ENCODE measurements at places on chromosomes 16 and 17.

GRCh38 chr17:40722241-40722640, 18.7 kb upstream of the KRT24 start:
- DNase-seq = no peak

- peak; percentile 89 for DNase-seq
Observed at GRCh38 chr17:7589204-7589868, 558 bp downstream of the SOX15 start.

DNA sequence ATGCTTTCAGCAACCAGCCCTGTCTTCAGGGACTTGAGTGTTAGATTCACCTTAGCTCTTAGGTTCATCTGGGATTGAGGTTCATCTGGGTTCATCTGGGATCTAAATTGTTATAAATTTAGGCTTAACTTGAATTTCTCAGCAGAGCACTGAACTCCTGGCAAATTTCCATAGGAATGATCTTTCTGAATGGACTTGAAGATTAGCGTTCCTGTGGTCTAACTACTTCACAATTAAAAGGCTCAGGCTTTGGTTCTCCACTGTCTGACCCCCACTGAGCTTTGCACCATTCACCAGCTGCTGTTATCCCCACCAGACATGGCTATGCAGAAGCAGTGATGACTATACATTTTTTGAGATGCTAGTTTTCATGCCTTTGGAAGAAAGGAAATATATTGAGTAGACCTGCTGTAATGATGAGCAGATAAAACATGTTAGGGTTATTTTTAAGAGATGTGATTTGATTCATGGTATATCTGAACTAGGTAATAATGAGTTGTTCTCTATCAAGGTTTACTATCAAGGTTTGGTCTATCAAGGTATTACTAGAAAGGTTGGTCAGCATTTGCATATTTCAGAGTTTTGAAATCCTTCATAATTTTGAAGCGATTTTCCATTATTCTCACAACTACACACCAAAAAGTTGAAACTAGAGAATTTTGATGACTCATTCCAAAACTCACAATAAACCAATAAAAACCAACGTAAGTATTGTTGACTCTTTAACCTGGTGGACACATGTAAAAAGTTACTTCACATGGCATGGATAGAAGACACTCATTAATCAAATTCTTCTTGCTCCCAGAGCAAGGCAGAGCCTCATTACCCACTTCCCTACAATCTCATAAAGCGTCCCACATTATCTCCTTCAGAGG, 71.7 kb downstream of the SNX11 start:
- peak; percentile 57 for DNase-seq

GRCh38 chr17:34367486-34368195, 4.6 kb upstream of the CCL1 start:
- DNase-seq = no peak

GRCh38 chr17:16106161-16106891, 106.7 kb downstream of the TTC19 start:
- no peak for DNase-seq

DNA sequence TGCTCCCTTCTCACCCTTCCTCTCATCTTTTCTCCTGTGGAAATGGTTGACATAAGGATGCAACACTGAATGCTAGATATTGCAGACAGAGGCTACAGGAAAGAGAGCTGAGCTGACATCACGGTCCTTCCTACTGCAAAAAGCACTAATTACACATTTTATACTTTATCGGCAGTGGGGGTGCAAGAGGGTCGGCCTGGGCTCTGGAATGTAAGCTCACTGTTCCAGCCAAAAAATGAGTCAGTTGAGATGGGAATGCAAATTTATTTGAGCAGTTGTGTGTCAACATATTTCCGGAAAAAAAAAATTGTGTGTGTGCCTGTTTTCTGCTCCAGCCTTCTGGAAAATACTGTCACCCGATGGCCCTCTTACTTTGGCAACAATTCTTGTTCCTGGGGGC, 14.1 kb upstream of the MRTFB start:
- peak; percentile 68 for DNase-seq

DNA sequence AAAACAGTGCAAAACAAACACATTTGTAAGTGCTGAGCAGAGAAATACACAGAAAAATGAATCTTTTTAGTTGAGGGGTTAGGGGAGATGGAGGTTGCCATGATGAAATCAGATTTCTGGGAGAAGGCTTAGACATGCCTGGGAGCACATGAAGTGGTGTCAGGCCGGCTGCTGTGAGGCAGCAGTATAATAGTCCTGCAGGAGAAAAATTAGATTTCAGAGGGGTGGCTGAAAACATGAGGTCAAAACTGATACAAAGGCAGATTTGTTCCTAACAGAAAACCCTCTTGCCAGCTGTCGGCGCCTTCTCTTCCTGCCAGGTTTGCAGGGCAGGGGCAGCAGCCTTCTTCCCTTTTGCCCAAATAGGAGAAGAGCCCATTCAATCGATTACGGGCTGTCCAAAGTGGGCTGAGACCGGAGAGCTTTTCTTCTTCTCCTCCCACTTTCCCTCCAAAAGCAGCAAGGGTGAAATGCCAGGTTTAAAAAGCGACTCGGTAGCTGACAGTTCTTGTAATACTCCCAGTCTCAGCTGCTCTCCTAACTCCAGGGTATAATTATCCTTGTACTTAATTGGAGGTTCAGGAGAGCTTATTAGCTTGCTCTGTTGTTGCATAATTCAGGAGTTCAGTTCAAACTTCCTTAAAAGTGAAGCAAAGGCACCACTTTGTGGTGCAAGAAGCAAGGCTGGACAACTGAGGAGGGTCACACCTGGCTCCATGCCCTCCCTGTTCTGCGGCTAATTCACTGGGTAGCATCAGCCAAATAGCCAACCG, 80.0 kb downstream of the PCTP start:
- no peak for DNase-seq

- DNase-seq = peak; percentile 96
Observed at GRCh38 chr16:84718-85406, 6.8 kb downstream of the MPG start.

- DNase-seq = peak; percentile 95
Observed at GRCh38 chr17:45172541-45173286, 11.0 kb downstream of the HEXIM2 start.

GRCh38 chr16:14211856-14212543, 140.9 kb downstream of the MRTFB start:
- DNase-seq = no peak

DNA sequence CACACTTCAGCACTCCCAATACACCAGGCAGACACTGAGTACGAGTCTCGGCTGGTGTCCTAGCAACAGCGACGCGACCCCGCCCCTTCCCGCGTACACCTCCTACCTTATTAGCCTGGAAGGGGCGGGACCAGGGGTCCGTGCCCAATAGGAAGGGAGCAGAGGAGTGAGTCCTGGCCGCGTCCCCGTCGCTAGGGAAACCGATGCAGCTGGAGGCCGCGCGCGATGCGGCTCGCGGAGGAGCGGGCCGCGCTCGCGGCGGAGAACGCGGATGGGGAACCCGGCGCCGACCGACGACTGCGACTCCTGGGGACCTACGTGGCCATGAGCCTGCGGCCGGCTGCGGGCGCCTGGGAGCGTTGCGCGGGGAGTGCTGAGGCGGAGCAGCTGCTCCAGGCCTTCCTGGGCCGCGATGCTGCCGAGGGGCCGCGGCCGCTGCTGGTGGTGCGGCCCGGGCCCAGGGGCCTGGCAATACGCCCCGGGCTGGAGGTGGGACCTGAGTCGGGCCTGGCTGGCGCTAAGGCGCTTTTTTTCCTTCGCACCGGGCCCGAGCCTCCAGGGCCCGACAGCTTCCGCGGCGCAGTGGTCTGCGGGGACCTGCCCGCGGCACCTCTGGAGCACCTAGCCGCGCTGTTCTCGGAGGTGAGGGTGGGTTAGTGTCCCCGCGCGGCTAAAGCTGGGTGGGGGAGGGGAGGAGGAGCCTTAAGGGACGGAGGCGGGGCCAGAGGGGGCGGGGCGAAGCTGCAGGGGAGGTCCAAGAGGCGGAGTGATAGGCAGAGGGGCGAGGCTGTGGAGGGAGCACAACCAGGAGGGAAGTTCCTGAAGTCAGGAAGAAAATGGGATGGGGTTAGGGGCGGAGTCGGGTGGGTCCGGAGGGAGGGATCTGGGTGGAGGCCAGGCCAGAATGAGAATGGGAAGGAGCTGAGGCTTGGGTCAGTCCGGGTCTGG, at the start of gene DNAH9:
TSS of gene DNAH9 (plus strand) at position 197 of the 948 bp plus-strand sequence. CDS start at position 226, 29 bp downstream.
- no peak for DNase-seq

DNA sequence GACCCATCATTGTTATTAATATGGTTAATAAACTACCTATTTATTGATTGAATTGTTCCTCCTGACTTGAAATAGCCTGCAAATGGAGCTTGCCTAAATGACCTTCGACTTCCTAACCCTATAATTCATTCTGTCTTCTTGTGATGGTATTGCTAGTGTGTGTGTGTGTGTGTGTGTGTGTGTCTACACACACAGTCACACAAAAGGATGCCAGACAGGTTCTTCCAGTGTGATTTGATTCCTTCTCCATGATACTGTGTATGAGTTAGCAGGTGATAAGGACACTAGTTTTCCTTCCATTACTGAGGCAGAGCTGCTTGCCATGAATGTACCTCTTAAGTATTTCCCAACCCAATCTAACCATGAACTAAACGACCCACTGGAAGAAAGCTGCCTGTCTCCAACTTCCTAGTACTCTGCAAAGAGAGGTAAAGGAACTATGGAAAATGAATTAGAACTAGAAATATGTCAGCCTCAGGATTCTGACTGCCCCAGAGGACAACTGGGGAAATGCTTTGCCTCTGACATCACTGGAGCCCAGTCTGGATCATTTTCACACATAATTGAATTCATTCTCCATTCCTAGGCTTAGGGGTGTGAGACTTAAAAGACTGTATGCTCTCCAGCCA, 3.5 kb upstream of the CDC6 start:
- peak; percentile 90 for DNase-seq

- peak; percentile 82 for DNase-seq
Observed at GRCh38 chr17:9893411-9894012, 11.6 kb downstream of the RCVRN start.

- DNase-seq = no peak
Observed at GRCh38 chr16:86821895-86822294, 243.5 kb downstream of the FOXL1 start.

GRCh38 chr16:2785101-2785991, 2.0 kb downstream of the PRSS33 start:
- no peak for DNase-seq

- DNase-seq = peak; percentile 49
Observed at GRCh38 chr16:85316321-85316919, 204.1 kb upstream of the CIBAR2 start.

DNA sequence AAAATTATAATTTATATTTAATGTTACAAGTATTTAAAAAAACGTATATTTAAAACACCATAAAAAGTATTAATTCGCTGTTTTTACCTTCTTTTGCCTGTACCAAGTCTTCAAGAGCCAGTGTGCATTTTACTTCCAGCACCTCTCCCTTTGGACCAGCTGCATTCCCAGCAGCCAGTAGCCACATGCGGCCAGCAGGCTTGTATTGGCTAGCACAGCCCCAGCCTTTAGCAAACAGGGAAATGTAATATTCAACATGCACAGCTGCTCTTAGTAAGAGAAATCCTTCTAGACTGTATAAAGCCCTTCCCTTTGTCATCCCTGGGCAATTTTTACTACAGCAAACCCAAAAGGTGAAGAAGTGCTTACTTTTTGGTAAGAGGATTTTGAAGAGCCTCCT, 6.6 kb downstream of the DHODH start:
- DNase-seq = no peak

GRCh38 chr17:44320066-44320465, 4.6 kb downstream of the SLC25A39 start:
- DNase-seq = no peak

DNA sequence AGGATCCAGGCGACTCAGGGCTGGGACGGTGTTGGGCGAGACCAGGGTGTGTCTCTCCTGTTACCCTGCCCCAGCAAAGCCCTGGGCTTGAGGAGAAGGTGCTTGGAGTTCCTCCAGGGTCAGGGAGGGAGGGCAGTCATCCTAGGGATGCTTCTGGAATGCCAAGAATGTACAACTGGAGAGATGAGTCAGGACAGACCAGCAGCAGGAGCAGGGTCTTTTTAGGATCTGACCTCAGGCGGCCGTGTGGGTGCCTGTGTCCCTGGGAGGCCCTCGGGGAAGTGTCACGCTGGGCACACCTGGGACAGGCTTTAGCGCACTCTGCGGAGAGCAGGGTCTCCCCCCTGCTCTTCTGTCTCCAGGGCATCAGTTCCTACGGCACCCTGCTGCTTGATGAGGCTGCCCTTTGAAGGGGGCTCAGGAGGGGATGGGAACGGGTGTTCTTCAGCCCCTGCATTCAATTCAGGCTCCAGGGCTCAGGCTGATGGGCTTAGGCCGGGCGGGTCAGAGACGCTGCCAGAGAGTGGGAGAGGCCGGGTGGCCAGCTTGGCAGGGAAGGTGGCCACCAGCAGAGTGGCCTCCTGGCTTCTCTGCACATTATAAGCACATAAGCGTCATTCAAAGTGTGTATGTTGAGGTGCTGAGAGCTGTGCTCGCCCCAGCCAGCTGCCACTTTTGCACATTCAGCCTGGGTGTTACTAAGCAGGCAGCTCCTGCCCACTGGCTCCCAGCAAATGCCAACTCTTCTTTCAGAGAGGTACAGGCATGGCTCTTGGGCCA, 8.4 kb upstream of the MTSS2 start:
- DNase-seq = peak; percentile 97
